ENCODE measurements at places on chromosomes 6 and 20.

- DNase-seq = no peak
Observed at GRCh38 chr6:142167071-142167470, 20.0 kb downstream of the VTA1 start.

DNA sequence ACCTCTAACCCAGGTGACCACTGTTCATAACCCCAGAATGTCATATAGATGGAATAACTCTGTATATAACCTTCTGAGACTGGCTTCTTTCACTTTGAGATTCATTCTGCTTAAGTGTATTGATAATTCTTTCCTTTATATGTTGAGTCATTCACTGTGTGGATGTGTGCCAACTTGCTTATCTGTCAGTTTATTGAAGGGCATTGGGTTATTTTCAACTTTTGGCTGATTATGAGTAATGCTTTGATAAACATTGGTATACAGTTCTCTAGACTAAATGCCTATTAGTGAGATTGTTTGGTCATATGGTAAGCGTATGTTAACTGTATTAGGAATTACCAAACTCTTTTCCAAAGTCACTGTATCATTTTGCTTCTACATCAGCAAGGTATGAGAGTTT is 453.4 kb upstream of the SPTLC3 start:
- DNase-seq = no peak

DNA sequence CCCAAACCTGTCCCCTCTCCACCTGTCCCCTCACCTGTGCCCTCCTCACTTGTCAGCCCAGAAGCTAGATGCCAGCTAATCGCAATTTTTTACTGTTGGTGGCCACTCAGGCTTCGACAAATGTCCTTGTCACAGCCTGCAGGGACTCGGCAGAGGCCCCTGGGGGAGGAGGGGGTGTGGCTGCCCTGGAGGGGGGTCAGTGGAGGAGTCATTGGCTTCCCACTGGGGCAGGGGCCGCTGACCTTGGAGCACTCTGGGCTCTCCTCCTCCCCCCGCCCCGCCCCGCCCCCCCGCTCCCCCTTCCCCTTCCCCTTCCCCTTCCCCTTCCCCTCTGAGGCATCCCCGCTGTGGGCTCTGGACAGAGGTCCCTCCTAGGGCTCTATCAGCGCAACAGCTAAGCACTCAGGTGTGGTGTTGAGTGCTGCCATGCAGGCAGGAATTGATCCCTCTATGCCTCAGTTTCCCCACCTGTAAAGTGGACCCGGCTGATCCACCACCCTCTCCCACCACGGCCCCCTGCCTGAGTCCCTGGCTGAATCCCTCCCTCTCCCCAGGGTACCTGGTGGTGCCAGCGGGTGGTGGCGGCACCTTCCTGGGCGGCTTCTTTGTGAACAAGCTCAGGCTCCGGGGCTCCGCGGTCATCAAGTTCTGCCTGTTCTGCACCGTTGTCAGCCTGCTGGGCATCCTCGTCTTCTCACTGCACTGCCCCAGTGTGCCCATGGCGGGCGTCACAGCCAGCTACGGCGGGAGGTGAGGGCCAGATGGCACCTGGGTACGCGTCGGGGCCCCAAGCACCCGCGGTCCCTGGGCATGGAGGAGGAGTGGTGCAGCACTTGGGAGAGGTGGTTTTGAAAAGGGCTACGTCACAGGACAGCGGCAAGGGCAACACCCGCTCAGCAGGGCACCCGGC is 23.8 kb downstream of the SLCO4A1 start:
- no peak for DNase-seq

DNA sequence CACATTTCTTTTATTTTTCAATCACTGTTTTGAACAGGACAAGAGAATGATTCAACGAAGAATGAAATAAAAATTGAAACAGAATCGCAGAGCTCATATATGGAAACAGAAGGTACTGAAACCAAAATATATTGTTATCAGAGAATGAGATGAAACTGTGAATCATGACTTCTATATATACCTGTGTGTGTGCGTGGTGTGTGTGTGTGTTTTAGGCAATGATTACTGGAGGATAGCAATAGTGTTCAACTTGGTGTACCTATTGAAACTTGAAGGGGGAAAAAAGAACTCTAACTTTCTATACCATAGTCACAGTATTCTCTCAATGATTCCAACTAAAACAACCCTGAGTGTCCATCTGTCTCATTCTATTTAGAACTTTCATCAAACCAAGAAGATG is 586.6 kb downstream of the KIF16B start:
- DNase-seq = no peak
